ENCODE measurements at places on chromosomes 3 and 15.

GRCh38 chr3:48662145-48662752, 437 bp downstream of the CELSR3 start:
- DNase-seq: no peak

DNA sequence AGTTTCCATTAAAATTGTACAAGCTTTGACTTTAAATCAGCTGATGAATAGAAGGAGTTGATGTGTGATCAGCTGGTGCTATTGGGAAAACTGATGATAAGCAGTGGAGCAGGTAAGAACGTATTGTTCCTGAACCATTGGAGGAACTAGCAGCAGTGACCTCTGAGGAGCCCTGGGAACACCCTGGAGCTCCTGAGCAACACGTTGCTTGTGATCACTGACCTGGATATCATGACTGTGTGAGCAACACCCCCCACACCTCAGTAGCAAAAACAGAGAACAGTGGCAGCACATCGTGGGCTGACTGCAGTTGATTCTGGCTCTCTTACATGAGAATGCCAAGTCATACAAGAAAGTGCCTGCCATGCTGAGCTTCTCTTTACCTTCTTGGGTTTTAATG, 72.9 kb downstream of the BLM start:
- no peak for DNase-seq

GRCh38 chr3:188697127-188697526, 474.6 kb upstream of the TPRG1 start:
- no peak for DNase-seq

DNA sequence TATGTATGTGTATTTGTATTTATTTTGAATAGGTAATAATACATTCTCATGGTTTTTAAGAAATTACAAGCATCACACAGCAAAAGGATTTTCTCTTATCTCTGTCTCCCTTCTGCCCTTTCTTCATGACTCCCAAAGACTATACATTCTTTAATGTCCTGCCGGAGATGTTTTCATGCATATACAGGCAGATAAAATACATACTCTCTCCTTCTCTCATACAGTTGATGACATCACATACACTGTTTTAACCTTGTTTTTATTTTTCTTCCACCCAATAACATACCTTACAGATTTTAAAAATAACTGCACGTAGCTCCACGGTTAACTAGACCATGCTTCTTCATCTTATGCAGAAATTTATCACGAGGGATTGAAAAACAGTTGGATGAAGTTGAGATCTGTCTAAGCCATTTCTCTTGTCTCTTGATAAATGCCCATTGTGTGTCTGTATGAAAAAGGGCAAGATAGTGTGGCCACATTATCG, 249.8 kb downstream of the EDEM1 start:
- DNase-seq: no peak

GRCh38 chr15:78398076-78398825, 39.8 kb upstream of the IREB2 start:
- no peak for DNase-seq

DNA sequence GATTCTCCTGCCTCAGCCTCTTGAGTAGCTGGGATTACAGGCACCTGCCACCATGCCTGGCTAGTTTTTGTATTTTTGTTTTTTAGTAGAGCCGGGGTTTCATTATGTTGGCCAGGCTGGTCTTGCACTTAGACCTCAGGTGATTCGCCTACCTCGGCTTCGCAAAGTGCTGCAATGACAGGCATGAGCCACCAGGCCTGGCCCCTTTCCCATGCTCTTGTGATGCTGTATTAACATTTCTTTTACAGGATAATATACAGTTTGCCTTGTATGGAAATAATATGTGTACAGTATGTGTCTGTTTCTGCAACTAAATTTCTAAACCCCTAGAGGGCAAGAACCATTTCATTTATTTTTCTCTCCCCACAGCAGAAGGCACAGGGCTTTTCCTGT, 37.8 kb downstream of the SCG5 start:
- DNase-seq: no peak

- DNase-seq: no peak
Measured at GRCh38 chr15:66932634-66933024, 132.8 kb upstream of the SMAD3 start.

DNA sequence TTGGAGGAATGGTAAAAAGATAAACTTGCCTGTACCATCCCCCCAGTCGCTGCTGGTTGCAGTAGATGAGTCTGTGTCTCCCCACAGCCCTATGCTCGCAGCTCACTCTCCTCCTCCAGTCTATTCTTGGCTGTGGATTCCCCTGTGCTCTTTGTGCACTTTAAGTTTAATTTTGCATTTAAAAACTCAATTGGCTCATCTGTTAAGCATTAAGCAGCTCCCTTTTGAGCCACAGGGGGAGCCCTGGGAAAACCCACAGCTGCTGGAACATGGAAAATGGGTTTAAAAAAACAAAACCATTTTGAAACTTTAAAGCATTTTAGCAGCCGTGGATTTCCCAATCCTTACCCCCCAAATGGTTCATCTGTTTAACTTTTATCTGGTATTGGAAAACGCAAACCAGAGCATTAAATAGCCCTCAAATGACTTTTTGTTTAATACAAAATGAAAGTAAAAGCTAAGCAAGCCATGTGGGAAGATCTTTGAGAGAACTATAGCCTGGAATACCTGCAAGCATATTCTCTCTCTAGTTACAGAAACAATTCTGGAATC, 536.9 kb downstream of the ZIC1 start:
- peak; percentile 38 for DNase-seq

GRCh38 chr3:145889730-145890129, 271.3 kb downstream of the PLOD2 start:
- DNase-seq: no peak

GRCh38 chr3:150681057-150681456, 22.7 kb downstream of the ERICH6 start:
- no peak for DNase-seq

- no peak for DNase-seq
Measured at GRCh38 chr15:81780966-81781365, 264.9 kb downstream of the MEX3B start.

- no peak for DNase-seq
Measured at GRCh38 chr15:74337607-74338211, 29.7 kb downstream of the CYP11A1 start.

GRCh38 chr3:189331002-189331418, 159.2 kb downstream of the TPRG1 start:
- DNase-seq: no peak

DNA sequence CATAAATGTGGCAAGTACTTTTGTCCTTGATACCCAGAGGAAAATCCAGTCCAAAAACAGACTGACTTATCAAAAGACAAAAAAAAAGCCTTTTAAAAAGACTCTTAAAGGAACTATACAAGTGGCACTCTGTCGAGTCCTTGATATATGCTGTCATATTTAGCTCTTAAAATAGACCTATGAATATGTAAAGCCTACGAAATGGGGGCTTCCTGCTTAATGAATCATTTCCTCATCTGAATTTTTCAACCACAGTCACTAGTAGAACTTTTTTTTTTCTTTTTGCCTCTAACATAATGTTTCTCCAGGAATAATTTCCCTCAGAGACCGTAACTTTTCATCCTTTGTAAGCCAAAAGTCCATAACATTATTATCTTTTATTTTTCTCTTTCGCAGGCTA, 95.8 kb downstream of the P3H2 start:
- no peak for DNase-seq

- no peak for DNase-seq
Measured at GRCh38 chr3:59774000-59774399, 724.2 kb upstream of the CFAP20DC start.

DNA sequence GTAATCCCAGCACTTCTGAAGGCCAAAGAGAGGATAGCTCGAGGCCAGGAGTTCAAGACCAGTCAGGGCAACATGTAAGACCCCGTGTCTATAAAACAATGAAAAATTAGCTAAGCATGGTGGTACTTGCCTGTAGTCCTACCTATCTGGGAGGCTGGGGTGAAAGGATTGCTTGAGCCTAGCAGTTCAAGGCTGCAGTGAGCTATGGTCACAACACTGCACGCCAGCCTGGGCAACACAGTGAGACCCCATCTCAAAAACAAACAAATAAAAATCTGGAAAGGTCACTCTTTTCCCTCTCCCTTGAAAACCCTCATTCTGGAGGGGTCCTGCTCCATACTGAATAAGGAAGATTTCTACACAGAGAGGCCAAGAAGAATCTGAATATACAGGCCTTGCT, 43.5 kb upstream of the ZNF280D start:
- no peak for DNase-seq

DNA sequence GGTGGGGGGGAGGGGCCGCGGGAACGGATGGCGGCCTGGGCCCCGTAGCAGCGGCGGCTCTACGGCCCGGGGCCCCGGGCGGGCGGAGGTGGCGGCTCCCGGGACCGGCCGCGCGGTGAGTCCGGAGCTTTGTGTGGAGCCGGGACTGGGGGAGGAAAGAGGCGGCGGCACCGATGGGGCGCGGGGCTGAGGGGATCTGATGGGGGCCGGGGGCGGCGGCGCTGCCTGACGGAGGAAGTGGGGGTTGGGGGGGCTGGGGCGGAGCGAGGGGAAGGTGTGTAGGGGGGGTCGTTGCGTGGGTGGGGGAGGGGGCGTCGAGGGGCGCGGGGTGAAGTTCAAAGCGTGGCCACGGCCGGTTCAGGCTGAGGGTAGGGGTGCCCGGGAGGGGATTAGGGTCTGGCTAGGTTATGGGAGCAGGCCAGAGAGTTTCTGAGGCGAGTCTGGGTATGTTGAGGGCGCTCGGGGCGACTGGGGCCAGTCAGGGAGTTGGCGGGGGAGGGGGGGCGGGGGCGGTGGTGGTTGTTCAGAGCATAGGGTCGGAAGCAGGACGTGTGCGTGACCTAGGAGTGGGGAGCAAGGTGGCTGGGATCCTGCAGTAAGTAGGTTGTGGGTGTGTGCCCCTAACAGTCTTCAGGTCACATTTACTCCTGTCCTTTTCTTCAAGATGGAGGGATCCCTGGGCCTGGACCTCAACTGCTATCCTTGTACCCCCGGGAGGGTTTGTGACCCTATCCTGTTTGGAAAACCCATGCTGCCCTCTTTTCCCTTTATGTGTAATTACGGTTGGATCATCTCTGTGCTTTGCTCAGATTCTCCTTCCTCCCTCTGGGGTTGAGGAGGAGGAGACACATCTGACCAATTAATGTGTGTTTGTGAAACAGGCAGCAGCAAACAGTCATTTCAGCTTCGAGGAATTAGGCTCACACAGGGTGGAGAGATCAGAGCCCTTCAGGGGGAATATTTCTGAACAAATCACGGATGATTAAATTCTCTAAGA, 644 bp downstream of the ZNF609 start:
- DNase-seq: peak; percentile 52

DNA sequence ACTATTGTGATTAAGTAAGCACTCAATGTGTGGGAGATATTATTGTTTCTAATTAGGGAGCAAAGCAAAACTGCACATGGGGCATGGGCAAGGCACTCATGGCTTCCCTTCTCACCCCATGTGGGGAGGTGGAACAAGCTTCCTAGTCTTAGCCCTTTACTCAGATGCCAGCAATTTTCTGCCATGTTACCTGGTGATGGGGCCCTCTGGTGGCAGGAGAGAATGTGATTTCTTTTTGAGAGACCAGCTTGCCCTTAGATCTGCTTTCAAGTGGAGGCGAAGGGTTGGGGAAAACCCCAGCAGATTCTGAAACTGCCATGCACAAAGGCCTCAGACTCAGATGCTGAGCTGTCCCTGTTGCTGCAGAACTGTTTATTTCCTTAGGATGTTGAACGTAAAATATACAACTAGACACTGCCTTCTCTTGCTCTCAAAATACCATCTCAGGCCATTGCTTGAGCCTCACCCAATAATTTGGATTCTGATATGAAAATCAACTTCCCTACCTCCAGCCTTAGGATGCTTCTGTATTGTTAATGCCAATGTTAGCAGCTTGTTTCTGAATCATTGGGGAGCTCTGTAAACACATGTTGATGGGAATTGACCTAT, 130.2 kb upstream of the TPRG1 start:
- DNase-seq: peak; percentile 0

DNA sequence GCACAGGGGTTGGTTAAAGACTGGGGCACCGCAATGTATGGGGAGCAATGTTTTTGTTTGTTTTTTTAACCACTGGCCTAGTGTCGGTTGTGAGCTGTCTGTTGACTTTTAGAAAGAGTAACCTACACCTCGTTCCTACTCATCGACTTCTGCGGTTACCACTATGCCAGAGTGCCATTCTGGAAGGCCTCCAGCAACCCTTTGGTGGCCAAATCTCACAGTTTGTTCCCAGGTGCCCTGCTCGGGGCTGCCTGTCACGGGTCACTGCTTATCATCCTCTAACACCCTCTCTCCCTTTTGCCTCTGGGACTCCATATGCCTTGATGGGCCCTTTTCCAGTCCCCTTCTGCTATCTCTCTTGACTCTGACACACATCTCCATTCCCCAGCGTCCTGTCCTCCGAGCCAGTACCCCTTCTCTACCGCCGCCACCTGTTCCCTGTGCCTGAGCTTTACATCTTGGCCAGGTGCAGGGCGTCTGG, 290.4 kb upstream of the C2CD4B start:
- DNase-seq: no peak

- DNase-seq: no peak
Measured at GRCh38 chr3:55247666-55248065, 239.4 kb downstream of the WNT5A start.

Data from right lung (tissue), 10 donors.